Fibroblast of lung (primary cell): ENCODE measurements at places on chromosomes 4 and X.

DNA sequence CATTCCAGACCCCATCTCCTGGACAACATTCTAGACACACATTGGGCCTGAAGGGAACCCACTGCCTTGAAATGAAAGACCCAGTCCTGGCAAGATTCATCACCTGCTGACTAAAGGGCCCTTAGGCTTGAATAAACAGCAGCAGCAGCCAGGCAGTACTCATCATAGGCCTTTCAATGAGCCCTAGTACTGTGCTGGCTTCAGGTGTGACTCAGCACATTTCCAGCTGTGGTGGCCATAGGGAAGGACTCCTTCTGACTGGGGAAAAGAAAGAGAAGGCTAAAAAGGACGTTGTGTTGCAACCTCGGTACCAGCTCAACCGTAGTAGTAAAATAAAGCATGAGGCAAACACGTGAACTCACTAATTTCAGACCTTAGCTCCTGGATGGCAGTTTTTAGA, 344.0 kb downstream of the ACTRT1 start:
- DNase-seq, result no peak

DNA sequence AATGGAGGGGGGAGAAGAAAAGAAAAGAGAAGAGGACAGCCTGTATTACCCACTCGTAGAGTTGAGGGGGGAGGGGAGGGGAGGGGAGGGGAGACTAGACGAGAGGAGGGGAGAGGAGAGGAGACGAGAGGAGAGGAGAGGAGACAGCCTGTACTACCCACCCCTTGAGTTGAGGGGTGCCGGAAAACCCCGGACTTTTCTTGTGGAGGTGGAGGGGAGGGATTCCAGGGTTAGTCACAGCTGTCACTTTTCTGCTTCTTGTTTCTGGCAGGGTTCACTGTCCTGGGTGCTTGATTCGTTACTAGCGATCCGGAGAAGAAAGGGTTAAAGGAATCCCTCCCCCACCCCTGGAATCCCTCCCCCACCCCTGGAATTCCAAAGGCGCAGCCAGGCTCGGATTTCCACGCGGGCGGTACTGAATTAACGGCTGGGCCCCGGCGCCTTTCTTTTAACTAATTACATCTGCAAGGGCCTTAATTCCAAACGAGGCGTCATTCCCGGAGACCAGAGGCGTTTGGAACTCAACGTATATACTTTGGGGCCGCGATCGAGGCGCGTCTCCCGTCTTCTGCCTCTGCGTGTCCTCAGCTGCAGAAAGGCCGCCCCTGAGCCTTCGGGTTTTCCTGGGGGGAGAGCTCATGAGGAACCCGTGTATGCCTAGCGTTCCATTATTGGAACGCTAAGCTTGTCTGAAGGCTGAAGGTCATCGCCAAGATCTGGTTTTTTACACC, 20.1 kb upstream of the CSF2RA start:
- DNase-seq, result no peak

GRCh38 chr4:142356801-142357200, 489.3 kb downstream of the INPP4B start:
- DNase-seq, result no peak

GRCh38 chr4:86670756-86671155, 76.6 kb downstream of the PTPN13 start:
- DNase-seq, result peak; percentile 80

DNA sequence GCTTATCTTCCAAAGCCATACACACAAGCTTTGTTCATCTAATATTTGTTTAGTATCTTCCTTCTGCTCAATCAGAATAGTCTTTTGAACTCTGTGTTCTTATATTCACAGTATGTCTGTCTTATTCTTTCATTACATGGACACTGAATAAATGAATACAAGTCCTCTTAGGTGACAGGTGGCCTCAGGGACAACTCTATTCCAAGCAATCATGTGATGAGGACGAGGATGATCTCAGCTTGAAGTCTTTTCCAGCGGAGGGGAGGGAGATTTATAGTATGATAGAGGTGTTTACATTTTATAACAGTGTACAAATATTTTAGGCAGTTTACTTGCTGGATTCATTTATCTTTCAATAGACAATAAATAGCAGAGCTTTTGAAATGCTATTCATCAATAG, 300.4 kb downstream of the NLGN4X start:
- DNase-seq, result no peak

DNA sequence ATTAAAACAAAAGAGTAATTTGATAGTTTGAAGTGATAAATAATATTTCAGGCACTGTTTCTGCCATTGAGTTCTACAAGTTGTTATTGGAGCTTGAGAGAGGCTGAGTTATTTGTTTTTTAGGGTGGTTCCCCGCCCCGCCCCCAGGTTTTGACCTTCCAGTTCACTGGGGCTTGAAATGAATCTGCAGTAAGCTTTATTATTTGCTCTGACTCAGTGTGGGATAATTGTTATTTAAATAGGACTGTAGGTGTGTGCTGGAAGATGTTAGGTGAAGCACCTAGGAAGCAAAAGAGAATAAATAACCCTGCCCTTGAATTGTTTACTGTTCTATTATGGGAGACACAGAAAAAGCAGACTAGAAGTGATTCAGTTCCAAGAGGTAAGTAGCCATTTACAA, 81.2 kb upstream of the KCNIP4 start:
- no peak for DNase-seq

DNA sequence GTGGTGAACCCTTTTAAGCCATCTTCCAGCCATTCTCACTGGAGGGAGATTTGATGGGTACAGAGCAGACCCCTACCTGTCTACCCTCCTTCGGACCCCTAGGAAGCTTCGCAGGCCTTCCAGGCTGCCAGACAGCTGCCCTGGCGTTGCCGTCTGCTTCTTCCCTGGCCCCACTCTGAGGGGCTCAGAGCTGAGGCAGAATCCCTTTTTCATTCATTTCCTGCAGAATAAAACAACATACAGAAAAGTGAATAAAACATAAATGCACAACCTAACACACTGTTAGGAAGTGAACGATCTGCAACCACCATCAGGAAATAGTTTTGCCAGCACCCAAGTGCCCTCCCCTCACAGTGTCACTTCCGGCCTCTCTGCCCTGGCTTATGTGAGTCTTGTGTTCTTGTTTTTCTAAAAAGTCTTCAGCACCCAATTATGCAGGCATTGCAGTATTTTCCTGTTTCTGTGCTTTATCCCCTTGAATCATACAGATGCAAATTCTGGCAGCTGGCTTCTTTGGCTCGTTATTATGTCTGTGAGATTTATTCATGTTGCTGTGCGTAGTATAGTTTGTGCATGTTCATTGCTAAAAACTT, 5.6 kb upstream of the ADD1 start:
- DNase-seq, result peak; percentile 59

DNA sequence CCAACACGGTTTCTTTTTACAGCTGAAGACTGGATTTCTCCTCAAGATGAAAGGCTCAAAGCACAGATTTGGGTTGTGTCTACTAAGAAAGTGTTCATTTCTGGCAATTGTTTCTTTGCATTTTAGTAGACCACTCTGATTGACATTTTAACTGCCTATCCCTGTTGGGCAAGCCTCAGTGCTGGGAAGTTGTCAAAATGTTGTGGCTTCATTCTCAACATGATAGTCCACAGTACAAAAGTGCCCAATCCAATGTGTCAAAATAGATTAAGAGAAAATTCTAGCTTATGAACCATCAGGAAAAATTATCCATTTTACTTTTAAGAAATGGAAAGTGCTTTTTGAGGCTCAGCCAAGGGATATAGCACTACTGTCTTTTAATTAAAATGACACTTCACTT, 323.9 kb upstream of the PRPS2 start:
- DNase-seq, result no peak

GRCh38 chr4:26992657-26993361, 132.2 kb downstream of the STIM2 start:
- DNase-seq, result peak; percentile 95

- peak; percentile 12 for DNase-seq
Observed at GRCh38 chrX:148135738-148136137, 154.6 kb downstream of the FMR1NB start.

GRCh38 chr4:38612646-38613414, 51.2 kb upstream of the KLF3 start:
- peak; percentile 17 for DNase-seq

GRCh38 chr4:26151615-26152014, 169.2 kb upstream of the RBPJ start:
- peak; percentile 75 for DNase-seq

DNA sequence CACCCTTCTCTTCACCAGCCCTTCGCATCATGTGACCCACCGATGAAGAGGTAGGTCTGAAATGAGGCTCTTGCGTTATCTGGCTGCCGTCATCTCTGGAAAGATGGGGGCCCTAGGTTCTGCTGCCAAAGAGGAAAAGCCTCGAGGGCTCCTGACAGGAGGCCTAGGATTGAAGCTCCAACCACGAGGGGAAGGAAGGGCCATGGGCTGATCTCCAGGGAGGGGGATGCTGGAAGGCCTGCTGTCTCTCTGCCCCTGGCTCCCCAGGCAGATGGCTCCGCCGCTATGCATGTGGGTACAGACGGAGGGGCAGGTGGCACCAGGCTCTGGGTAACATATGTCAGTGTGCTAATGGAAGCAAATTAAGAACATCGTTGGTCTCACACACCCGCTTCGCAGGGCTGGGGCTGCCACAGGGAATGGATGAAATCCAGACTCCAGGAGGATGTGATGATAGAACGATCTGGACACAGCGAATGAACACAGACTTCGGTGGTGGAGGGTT, 44.9 kb downstream of the AFAP1 start:
- no peak for DNase-seq

DNA sequence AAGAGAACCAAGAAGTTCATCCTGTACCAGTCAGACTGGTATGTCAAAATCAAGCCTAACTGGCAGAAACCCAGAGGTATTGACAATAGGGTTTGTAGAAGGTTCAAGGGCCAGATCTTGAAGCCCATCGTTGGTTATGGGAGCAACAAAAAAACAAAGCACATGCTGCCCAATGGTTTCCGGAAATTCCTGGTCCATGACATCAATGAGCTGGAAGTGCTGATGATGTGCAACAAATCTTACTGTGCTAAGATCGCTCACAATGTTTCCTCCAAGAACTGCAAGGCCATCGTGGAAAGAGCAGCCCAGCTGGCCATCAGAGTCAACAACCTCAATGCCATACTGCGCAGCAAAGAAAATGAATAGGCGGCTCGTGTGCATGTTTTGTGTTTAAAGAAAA, 172.7 kb upstream of the MED14 start:
- DNase-seq, result peak; percentile 12

DNA sequence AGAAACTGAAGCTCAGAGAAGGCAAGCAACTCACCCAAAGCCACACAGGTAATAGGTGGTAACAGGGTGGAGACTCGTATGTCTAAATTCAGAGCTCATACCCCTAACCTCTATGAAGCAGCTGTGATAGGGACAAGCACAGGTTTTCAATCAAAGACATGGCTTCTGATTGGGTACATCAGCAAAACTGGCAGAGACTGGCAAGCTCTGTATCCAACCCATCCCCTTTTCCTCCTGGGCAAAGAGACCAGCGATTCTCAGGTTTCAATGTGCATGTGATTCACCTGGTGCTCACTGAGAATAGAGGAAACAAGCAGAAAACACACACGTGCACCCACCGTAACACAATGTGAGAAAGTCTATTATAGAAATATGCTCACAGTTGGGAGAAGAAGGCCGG, 153.0 kb downstream of the SMIM20 start:
- no peak for DNase-seq

DNA sequence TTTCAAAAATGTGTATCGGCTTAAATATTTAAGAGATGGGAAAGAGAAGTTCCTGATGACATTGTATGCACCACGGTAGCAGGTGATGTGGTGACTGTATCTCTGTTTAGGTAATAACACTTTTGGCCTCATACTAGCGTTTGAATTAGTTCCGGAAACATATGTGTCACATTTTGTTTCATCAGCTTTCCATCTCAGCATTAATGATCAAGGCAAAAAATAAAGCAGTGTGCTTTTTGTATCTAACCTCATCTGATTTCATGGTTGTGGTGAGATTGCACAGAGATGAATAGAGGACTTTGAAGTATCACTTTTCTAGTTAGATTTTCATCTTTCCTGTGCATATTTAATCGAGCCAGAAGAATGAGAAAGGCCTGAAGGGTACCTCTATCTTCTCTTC, 206.4 kb upstream of the SPRY1 start:
- no peak for DNase-seq

DNA sequence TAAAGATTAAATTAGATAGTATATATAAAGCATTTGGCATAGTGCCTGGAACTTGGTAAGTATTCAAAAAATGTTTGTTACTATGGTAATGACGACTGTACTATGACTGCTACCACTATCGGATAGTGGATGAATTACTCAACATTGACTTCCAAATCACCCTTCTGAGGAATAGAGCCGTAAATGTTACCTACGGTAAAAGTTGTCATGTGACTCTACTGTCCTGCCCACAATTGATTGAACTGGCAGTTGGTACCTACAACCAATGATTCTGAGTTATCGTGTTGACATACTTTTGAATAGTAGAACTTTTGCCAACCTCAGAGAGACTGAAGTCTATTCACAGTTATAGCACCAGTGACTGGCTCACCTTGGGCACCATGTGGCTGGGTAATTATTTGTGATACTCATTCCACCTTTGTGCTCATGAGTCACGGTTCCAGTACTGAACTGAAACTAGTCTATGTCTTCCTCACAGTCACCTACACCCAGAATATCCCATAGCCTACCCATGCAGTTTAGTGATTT, 185.5 kb upstream of the PITX2 start:
- DNase-seq, result peak; percentile 51

DNA sequence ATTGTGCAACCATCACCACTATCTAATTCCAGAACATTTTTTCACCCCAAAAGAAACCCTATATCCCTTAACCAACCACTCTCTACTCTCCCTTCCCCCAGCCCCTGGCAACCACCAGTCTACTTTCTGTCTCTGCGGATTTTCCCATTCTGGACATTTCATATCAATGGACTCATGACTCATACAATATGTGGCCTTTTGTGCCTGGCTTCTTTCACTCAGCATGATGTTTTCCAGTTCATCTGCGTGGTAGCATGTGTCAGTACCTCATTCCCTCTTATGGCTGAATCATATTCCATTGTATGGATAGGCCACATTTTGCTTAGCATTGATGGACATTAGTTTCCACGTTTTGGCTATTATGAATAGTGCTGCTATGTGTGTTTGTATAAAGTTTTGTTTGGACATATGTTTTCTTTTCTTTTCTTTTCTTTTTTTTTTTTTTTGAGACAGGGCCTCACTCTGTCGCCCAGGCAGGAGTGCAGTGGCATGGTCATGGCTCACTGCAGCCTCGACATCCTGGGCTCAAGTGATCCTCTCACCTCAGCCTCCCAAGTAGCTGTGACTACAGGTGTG, 335.4 kb downstream of the BCOR start:
- DNase-seq, result peak; percentile 90

DNA sequence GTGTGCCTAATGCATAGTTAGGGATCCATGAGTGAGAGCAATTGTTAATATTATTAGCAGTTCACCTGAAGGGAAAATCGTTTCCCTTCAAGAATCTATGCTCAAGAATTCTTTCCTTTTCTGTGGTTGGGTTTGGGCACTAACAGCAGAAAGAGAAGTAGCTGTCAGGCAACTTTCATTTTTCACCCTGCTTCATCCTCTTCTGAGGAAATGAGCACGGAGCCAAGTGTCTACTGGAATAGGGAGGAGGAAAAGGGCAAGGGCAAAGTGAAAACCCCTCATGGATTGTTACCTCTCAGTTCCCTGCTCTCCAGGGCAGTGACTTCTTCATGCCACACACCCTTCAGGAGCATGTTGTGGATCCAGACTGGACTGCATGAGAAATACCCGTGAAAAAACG, 2.6 kb upstream of the HPGDS start:
- no peak for DNase-seq
